ENCODE measurements at places on chromosomes 1 and 21. TPM values are rescaled to one million over a fixed set of nuclear protein-coding genes. Genes with fewer than 3 reads are reported as not detected.

The UBL4B gene
- not detected for total RNA-seq

The AIM2 gene
- total RNA-seq = 64.9 TPM

The HLX gene
- total RNA-seq = not detected

The LCE2B gene
- not detected for total RNA-seq

The GTF2B gene
- total RNA-seq = 37.8 TPM

The PCNX2 gene
- 20.2 TPM for total RNA-seq

The C4BPB gene
- 0.65 TPM for total RNA-seq

The PTCH2 gene
- total RNA-seq = 0.46 TPM

The GPR37L1 gene
- total RNA-seq = not detected

The CHRM3 gene
- total RNA-seq = 0.53 TPM

The TMEM82 gene
- not detected for total RNA-seq

All from activated CD8-positive, alpha-beta memory T cell treated with anti-CD3 and anti-CD28 coated beads for 36 hours (primary cell).